ENCODE measurements at places on chromosomes 16 and 17.

DNA sequence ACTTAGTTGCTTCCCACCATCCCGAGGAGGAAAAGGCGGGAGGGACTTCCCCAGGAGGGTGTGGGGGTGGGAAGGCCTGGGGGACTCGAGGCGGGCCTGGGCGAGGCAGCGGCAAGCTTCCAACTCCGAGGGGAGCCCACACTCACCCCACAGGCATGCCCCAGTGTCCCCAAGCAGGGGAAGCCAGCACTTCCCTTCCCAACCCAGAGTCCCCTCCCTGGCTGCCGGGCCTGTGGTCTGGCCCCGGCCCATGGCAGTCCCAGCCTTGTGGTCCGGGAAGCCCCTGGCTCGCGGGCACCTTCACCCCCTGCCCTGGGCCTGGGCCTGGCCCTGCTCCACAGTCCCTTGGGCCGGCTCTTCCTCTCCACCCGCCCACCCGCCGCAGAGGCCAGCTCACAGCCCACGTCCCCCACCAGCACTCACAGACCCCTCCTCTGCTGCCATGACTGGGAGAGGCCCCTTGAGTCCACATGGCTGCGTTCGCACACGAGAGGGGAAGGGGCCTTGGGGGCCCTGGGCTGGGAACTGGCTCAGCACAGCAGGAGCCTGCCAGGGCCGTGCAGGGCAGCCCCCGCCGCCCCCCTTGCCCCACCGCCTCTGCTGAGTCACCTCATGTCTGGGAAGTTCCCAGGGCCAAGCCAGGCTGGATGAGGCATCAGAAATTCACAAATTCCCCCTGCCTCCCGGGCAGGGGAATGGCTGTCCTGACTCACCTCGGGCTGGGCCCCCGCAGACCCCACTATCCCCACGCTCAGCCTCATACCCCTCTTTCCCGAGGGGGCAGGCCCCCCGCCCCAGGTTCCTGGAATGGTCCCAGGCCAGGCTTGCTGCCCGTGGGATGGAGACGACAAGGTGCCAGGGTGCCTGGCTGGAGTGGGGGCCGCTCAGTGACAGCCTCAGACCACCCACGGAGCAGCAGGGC lies 27.8 kb downstream of the BAHCC1 start:
- DNase-seq, result no peak

DNA sequence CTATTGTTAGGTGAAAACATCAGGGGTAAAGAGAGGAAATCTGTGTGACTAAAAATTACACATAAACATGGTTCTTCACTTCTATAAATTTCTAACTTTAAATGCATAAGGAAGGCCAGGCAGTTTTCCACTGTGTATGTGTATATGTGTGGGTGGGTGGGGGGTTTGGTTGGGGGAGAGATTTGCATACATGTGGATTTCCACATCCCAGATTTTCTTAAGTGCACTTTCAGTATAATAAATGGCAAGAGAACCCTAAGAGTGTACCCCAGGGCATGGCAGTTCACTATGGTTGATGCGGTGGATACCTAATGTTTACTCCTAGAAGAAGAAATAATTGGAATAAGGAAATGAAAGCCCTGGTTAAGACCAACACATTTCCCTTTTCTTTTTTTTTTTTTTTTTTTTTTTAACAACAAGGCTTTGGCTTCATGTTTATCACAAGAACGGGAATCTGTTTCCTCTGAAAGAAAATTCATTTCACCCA lies 451.8 kb upstream of the CCL2 start:
- no peak for DNase-seq

DNA sequence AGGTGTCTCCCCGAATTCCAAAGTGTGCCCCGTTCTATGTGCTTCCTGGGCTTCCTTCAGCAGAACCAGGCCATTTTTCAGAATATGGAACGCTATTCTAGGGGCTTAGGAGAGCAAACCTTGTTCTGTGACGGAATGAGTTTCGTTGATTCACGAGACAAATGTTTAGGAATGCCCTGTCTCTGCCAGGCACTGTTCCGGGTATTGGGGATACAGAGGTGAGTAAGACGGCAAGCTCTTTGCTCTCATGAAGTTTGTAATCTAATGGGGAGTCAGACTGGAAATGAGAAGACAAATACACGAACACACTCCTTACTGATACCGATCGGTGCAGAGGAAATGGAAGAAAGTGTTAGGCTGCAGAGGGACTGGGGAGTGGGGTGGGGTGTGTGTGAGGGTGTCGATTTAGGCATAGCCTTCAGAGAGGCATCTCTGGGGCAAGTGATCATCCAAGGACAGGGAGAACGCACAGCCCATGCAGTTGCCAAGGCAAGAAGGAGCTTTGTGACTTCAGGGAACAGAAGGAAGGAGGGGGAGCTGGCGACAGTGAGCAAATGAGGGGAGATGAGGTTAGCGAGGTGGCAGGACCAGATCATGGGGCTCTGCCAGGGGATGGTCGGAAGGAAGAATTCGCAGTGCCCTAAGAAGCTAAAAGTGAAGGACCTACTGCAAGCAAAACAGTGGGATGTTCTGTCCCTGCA lies 189.6 kb downstream of the MSI2 start:
- DNase-seq, result no peak

- no peak for DNase-seq
These were observed 43.8 kb downstream of the MYH10 start for GRCh38 chr17:8586766-8587165.

GRCh38 chr16:9170470-9170869 lies 79.0 kb downstream of the HAPSTR1 start:
- no peak for DNase-seq

DNA sequence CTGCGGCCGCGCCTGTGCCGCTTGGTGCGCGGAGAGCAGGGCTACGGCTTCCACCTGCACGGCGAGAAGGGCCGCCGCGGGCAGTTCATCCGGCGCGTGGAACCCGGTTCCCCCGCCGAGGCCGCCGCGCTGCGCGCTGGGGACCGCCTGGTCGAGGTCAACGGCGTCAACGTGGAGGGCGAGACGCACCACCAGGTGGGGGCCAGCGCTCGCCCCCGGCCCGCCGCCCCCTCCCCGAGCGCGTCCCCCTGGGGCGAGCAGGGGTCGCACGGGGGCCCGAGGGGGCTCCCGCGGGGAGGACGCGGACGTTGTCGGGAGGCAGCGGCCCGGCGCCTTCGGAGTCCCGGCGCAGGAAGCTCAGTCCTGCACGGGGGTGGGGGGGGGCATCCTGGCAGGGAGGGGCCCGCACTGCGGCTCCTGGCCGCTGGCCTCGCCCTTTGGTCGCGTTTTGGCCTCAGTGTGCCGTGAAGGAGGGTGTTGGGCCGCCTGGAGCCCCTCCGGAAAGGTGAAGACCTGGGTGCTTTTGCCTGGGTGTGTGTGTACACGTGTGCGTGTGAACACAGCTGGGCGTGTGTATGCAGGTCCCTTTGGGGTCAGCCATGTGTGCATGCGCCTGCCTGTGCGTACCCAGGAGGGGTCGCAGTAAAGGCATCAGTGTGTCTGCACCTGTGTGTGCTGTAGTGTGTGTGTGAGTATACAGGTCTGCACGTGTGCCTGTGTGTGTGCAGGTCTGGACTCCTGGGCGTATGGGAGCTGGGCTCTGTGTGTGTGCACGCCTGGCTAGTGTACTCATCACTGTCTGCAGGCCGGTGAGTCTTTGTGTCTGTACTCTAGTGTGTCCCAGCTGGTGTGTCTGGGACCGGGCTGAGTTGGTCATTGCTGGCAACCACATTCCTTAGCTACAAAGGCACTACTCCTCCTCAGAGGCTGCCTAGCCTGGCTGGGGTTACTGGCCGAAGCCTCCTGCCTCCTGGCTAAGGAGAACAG lies 615 bp downstream of the NHERF2 start:
- DNase-seq, result no peak

DNA sequence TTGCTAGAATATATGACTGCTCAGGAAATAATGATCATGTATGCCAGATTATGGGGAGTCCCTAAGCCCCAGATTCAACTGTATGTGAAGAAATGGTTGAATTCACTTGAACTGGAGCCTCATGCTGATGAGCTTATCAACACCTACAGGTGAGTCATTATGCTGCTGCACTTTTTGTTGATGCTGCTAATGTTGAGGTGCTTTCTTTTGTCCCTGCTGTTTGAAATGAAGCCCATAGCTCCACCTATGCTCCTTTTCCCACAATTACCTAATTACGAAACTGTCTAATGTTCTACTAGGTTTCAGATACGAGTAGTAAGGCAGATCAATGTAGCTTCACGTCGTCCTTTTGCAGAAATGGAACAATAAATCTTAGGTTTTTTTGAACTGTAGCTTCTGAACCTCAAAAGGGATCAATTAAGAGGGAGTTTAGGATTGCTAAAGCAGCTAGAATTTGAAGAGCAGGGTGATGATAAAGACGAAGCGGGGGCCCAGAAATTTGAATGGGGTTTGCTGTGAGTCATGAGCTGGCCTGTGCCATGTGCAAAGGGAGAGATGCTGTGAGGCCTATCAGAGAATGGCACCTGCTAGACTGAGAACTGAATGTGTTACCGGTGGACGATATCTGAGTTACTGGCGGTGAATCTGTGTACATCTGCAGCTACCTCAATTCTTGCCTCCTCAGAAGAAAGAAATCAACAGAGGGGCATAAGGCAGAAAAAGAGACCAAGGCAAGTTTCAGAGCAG lies 6.1 kb upstream of the UQCRC2 start:
- no peak for DNase-seq

DNA sequence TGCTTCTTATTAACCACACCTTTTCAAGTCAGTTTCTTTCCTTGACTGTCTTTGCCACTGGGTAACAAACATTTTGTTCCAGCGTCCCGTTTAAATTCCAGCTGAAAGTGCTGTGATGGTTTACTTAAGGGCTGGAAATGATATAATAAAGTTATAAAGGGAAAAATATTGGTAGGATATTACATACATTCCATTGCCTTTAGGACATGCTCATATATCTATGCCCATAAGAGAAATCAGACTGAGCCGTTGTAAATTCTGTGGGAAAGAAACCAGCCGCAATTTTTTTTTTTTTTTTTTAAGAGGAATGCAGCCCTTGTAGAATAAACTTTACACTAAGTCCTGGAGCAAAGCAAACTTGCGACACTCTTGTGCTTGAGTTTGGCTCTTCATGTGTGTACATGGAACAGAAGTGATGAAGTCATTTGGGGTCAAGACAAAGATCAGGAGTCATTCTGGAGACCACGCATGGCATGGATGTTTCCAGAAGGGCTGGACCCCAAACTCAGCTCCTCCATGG lies 210.9 kb downstream of the XYLT1 start:
- no peak for DNase-seq

DNA sequence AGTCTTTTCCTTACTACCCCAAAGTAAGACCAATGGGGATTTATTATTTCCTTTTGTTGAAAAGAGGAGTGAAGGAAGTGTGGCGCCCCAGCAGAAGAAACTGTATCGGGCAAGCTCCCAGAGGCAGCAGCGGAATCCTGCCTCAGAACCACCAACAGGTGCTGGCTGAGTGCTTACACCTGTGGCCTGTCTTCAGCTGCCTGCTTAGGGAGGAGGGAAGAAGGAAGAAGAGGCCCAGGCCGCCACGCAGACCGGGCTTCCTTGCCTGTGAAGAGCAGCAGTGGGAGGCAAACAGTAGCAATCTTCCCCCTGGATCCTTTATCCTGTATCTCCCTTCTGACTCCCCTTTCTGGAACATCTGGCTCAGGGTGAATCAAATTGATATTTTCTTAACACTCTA lies 134.7 kb downstream of the AATF start:
- DNase-seq, result no peak

DNA sequence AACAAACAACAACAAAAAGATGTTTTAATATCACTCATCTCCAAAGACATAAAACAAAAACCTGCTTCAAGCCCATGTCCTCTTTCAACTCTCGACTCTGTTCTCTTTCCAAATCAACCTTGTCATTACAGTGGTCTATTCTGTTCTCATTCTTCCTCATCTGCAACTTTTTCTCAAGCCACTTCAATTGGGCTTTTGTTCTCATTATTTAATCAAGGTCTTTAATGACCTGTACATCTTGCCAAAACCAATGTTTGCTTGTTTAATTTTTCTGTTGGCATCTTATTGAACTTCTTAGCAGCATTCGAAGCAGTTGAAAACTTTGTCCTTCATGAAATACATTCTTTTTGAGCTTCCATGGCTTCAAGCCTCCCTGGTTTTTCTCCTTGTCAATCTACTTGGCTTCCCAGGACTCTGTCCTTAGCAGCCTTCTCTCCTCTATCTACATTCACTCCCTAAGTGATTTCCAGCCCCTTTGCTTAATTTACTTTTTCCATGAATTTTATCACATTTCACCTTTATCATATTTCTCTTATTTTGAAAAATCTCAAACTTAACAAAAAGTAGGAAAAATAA lies 19.6 kb upstream of the RABEP1 start:
- DNase-seq, result no peak

- DNase-seq, result no peak
These were observed 6.0 kb upstream of the LPCAT2 start for GRCh38 chr16:55502801-55503366.

DNA sequence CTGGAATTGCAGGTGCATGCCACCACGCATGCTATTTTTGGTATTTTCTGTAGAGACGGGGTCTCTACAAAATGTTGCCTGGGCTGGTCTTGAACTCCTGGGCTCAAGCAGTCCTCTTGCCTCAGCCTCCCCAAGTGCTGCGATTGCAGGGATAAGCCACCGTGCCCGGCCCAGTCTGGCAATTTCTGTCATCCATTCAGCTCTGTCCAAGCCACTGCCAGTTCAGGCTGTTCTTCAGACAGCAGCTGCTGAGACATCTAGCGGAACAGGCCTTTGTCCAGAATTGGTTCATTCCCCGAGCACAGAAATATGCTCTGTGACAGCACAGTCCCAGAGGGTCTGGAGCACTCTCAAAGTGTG lies 5.4 kb downstream of the SLC47A1 start:
- no peak for DNase-seq

DNA sequence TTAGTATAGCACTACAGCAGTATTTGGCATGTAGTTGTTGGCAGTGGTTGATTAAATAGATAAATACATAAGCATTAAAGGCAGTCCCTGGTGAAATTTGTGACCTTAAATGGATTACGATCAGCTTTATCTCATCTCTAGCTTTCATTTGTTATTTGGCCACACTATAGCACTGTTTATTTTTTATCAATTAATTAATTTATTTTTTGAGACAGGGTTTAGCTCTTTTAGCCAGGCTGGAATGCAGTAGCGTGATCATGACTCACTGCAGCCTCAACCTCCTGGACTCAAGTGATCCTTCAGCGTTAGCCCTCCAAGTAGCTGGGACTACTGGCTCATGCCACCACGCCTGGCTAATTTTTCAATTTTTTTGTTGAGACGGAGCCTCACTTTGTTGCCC lies 18.7 kb upstream of the ARHGAP17 start:
- no peak for DNase-seq

- DNase-seq, result no peak
These were observed 129.7 kb upstream of the MYOCD start for GRCh38 chr17:12536021-12536420.

DNA sequence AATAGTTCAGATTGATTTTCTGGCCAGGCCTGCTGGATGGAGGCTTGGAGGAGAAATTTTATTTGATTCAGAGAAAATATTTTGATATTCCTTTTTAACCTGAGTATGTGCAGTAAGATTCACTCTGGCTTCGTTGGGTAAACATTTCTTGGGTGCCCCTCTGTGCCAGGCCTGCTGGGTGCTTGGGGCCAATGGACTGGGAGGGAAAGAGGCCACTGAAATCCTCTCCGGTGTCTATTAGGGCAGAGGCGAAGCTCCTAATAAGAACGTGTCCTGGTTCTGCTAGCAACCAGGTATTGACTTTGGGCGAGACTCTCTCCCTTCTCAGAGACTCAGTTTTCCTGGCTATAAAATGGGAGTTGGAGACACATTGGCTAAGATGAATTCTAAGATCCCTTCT lies 122.5 kb downstream of the CYLD start:
- DNase-seq, result no peak

- no peak for DNase-seq
These were observed 32.4 kb downstream of the CLTC start for GRCh38 chr17:59652119-59652518.

GRCh38 chr17:47201166-47201565 lies 8.0 kb upstream of the MYL4 start:
- DNase-seq, result no peak

Measured in mesothelial cell of epicardium (in vitro differentiated cells).